ENCODE measurements at places on chromosomes 4 and X. TPM values are rescaled to one million over a fixed set of nuclear protein-coding genes. Genes with fewer than 3 reads are reported as not detected.

- DNase-seq = no peak
Observed at GRCh38 chrX:102627640-102628039, 23.6 kb upstream of the GPRASP1 start.

- no peak for DNase-seq
Observed at GRCh38 chr4:130632731-130633604, 1537.0 kb downstream of the C4orf33 start.

- DNase-seq = no peak
Observed at GRCh38 chr4:168867128-168867527, 142.9 kb downstream of the CBR4 start.

GRCh38 chrX:155880586-155881157 is 473 bp upstream of the VAMP7 start:
- no peak for DNase-seq

GRCh38 chr4:8228319-8229250 is 29.5 kb downstream of the SH3TC1 start:
- peak; percentile 42 for DNase-seq

KIAA1210 gene
- not detected for total RNA-seq

FATE1 gene
- not detected for total RNA-seq

BGN gene
- total RNA-seq = 14.9 TPM

DCAF4L1 gene
- total RNA-seq = 0.31 TPM

ADH4 gene
- total RNA-seq = 4.1 TPM
